ENCODE measurements at places on chromosomes 13 and 19.

DNA sequence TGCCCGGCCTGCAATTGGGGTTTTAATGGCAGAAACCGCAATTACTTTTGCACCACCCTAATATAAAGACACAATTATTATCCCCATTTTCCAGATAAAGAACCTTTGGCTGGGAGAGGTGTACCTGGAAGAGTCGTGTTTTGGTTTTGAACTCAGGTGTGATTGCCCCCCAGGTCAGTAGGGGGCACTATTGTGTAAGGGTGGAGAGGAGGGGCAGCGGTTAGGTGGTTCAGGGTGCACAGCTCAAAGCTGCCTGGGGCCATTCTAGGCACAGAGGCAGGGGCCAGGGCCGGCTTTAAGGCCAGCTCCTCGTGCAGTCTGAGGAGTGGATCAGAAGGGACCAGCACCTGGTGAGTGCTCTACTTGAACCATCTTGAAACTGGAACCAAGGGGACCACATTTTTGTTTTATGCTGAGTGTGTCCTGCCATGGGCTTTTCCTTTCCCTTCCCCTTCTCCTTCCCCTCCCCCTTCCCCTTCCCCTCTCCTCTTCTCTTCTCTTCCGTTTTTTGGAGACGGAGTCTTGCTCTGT is 5.8 kb upstream of the FCGRT start:
- DNase-seq: peak; percentile 75

DNA sequence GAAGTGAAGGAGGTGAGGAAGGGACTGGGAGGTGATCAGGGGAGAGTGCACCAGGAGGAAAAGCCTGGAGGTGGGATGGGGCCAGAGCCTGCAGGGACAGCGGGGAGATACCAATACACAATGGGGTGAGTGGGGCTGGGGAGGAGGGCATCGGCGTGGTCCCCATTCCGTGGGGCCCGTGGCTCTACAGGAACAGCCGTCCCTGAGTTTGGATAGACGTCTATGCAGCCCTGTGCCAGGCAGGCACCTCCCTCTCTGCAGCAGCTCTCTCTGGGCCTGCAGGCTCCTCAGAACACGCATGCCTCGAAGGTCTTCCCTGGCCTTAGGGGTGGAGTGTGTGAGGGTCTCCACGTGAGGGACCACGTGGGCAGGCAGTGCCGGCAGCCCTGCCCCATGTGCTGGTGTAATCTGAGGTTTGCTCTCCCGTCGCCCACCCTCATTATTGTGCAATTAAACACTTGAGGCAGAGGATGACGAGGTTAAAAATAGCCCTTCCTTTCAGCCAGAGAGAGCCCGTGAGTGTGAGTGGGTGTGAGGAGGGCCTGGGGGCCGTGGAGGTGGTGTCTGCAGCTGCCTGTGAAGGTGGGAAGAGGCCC is 16.5 kb downstream of the C2CD4C start:
- no peak for DNase-seq

GRCh38 chr13:21012841-21013681 is 48.3 kb downstream of the LATS2 start:
- no peak for DNase-seq

GRCh38 chr13:112071102-112071722 is 4.3 kb downstream of the SOX1 start:
- DNase-seq: no peak

DNA sequence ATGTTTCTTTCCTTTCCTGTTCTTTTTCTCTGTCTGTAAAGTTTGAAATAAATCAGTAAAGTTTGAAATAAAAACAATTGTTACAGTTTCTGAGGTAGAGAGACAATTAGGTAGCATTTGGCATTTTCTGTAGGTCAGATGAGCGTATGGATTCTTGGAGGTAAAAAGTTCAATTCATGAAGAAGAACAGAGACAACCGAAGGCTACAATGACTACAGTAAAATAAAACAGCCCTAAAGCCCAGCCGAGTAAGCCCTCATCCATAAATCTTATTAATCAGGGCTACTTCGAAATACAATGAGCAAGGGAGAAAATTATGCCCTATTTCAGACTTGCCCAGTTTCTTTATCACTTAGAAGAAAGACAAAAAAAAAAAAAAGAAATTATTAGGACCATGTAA is 941.9 kb upstream of the SLC10A2 start:
- DNase-seq: no peak

DNA sequence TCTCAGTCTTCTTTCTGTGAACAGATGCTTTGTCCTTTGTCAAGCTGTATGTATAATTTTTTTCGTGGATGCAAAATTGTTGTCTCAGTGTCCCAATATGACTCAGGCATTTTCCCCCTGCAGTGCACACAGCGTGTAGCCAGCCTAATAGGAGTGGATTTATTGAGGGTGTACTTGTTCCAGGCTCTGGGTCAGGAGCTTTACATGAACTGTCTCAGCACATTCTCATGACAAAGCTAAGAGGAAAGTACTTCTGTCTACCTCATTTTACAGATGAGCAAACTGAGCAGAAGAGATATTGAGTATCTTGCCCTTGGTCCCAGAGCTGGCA is 50.8 kb downstream of the STK24 start:
- no peak for DNase-seq

DNA sequence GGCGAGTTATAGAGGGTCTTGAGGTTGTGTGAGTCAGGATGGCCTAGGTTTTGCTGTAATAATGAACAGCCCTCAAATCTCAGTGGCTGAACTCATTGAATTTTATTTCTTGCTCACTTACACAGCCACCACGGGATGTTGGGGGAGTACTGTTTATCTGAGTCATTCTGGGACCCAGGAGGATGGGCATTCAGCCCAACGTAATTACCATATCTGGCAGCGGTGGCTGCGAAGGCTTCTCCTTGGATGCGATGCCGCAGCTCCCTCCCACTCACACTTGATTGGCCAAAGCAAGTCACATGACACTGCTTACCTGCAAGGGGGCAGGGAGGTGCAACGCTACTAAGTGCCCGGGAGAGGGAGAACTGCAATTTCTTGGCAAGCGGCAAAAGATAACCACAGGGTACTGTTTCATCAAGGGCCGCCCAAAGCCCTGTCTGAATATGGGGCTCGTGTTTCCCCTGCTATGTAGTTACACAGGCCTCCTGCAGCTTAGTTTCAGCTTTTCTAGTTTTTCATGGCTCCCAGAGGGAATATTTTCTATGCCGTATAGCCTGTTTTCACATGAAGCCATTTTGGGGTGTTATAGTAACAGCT is 19.9 kb downstream of the ZSWIM9 start:
- peak; percentile 61 for DNase-seq

- no peak for DNase-seq
These were observed 8.8 kb upstream of the CACNG7 start for GRCh38 chr19:53900191-53900860.

GRCh38 chr13:46739447-46740098 is 57.4 kb downstream of the ESD start:
- DNase-seq: no peak

DNA sequence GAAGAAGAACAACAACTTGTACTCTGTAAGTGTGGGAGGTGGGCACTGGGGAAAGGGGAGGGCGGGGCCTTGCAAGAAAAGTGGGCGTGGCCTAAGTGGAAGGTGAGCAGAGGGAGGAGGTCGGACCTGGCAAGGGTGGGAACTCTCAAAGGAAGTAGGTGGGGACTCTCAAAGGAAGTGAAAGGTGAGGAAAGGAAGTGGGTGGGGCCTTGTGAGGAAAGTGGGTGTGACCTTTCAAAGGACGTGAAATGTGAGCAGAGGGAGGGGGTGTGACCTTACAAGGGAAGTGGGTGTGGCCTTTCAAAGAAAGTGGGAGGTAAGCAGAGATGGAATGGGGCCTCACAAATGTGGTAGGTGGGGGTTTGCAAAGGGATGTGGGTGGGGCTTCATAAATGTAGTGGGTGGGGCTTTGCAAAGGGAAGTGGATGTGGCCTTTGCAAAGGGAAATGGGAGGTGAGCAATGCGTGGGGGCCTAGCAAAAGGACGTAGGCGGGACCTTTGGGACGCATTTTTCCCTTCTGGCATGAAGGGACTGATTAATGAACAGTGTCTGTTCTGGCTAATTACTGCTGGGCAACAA is 25.9 kb downstream of the ACSBG2 start:
- peak; percentile 2 for DNase-seq

DNA sequence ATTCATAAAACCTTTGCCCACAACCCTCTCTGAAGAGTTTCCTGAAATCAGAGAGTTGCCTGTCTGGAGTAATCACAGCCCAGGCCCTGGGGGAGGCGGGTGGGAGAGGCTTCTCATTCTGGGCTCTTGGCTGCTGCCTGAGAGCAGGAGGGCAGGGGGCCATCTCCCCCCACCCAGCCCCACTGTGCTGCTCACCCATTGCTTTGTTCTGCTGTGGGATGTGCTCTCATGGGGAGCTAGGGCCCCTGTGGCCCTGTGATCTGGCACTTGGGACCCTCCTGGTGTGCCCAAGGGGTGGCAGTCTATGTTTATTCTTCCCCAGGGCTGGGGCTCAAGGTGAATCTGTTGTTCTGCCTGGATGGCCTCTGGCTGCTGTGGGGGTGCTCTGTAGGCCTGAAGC is 6.1 kb downstream of the KCTD15 start:
- DNase-seq: no peak

- no peak for DNase-seq
These were observed 38.5 kb upstream of the SOX1 start for GRCh38 chr13:112028481-112028880.

- DNase-seq: no peak
These were observed 148.9 kb downstream of the SHISA2 start for GRCh38 chr13:25902891-25903341.

GRCh38 chr13:64937302-64937701 is 2292.8 kb downstream of the PCDH9 start:
- no peak for DNase-seq

DNA sequence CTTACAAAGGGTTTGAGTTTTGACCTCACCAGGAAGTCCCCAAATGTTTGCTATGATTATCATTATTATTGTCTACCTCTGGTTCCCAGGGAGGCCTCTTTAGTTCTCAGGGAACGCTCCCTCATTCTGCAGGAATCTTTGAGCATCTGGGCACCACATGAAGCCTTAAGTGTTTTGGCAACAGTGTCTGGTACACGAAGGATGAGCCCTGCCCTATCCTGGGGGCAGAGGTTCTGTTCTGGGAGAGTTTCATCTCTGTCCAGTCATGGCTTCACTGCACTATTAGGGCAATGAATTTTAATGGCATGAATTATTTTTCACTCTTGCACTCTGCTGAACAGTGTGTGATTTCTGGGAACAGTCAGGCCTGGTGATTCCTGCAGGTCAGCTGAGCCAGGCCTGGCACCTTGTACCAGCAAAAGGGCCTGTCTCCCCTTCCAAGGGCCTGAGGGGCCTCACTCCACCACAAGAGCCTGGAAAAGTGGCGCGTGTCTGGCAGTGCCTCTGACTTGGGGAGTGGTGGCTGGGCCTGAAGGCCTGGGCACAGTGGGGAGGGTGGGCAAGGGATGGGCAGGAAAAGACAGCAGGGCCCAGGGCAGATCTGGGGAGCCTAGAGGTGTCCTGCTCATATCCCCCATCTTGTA is 4.6 kb downstream of the FAM187B start:
- DNase-seq: no peak

GRCh38 chr13:66424422-66424821 is 805.7 kb downstream of the PCDH9 start:
- no peak for DNase-seq

GRCh38 chr19:14409146-14410023 is 9.8 kb downstream of the DDX39A start:
- no peak for DNase-seq

DNA sequence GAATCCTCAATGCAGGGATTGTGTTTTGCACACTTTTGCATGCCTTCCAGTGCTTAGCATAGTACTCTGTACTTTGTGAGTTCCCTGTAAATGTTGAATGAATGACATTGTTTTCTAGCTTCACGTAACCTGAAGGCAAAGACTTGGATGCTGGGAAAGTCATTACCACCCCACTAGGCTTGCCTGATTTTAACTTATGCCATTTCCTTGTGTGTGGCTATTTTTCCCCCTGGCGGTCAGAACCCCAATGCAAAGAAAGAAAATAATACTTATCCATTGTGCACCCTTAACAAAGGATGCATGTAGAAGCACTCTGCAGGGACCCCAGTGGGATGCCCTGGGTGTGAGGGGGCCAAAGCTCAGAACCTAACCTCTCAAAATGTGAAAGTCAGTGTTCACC is 1.2 kb upstream of the ENOX1 start:
- no peak for DNase-seq

DNA sequence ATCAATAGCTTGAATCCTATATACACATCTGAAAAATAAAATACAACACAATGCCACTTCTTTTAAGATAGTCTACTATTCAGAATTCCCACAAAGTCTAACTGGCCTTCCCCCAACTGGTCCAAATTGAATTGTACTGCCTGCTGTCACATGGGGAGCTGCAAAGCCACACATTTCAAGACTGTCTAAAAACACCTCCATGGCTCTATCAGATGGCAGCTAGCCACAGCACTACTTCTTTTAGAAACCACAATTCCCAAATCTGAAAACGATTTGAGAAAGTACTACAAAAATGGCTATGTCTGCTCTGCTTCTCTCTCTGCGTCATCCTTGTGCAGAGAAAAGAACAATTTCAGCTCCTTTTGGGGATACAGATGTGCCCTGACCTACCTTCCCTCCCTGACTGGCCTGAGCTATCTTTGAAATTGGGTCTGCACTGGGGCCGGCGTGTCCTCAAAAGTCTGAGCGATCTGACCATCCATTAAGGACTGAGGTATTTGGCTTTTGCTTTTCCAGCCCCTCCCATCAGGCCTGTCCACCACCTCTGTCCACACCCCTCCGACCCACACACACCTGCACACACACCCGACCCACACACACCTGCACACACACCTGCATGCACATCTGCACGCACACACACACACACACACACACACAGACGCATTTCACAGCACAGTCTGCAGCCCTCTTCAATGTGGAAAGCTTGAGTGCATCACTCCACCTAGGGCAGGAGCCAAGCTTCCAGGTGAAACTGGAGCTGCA is 68.6 kb upstream of the IPO5 start:
- DNase-seq: no peak

GRCh38 chr19:40549007-40549708 is 27.5 kb upstream of the SHKBP1 start:
- DNase-seq: peak; percentile 72

DNA sequence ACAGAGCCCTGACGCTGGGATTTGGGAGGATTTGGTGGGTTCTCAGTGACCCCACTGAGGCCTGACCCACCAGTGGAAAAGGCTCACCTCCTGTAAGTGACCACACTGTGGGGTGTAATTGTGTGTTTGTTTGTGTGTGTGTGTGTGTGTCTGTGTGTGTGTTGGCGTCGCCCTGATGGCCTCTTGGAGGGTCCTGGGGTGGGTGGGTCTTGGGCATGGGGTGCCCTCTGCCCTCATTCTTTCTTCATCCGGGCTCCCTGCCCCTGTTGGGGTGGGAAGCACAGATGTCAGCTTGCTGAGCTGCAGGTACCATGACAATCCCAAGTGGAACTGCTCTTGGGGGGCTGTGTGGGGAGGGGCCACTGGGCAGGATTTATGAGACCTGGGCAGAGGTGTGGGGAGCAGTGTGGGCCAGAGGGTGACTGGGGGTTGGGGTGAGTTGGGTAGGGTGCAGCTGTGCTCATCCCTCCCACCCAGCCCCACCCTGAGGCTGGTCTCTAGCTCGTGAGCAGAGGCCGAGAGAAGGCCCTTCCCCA is 22.8 kb downstream of the WTIP start:
- DNase-seq: no peak

GRCh38 chr19:47428177-47428894 is 9.0 kb upstream of the MEIS3 start:
- DNase-seq: peak; percentile 83
